DND-41 (cell line): ENCODE measurements at places on chromosomes 13 and 19.

DNA sequence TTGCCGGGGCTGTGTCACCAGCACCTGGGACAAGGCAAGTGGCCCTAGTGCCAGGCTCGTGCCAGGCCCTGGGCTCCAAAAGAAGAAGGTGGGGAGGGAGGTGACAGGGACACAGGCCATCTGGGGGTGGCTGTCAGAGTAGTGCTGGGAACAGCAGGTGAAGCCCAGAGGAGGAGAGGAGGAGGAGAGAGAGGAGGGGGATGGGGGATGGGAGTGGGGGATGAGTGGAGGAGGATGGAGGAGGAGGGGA lies 18.7 kb downstream of the LSM4 start:
- H3K4me3 ChIP-seq: peak overlapping the region; percentile 54
- no peaks in the 10 kb centered on the region for H3K27me3 ChIP-seq
- DNase-seq: no peak
- peak overlapping the region; percentile 94 for H3K27ac ChIP-seq
- H3K4me1 ChIP-seq: peaks cover 40% of the 10 kb centered on the region

- H3K4me1 ChIP-seq: peaks cover 14% of the 10 kb centered on the region
- H3K36me3 ChIP-seq: no peaks in the 10 kb centered on the region
Measured at GRCh38 chr19:14271840-14272239, 65.9 kb upstream of the ADGRL1 start.

GRCh38 chr13:96940961-96941360 lies 53.3 kb downstream of the OXGR1 start:
- no peaks in the 10 kb centered on the region for H3K27me3 ChIP-seq
- no peak for DNase-seq
- H3K27ac ChIP-seq: no peak overlapping the region
- H3K4me1 ChIP-seq: no peaks in the 10 kb centered on the region
- no peaks in the 10 kb centered on the region for H3K36me3 ChIP-seq

DNA sequence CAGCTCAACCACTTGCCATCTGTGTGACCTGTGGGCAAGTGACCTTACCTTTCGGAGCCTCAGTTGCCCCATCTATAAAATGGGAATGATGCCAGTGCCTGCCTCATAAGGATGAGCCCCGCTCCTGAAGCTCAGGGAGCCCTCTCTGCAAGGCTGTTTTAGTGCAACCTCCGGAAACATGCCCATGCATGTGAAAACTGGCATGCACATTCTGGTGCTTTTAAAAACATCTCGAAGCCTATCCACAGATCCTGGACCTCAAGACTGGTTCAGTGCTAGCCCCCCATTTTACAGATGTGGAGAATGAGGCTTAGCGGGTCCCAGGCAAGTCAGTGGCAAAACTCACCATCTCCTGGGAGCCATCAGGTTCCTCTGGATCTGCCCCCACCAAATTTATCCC lies 5.6 kb downstream of the CADM4 start:
- peaks cover 14% of the 10 kb centered on the region for H3K27me3 ChIP-seq
- H3K4me1 ChIP-seq: peaks cover 10% of the 10 kb centered on the region
- H3K27ac ChIP-seq: no peak overlapping the region
- no peaks in the 10 kb centered on the region for H3K36me3 ChIP-seq
- no peak overlapping the region for H3K4me3 ChIP-seq

GRCh38 chr19:15701757-15702533 lies 25.9 kb upstream of the OR10H2 start:
- no peaks in the 10 kb centered on the region for H3K4me1 ChIP-seq
- no peaks in the 10 kb centered on the region for H3K27me3 ChIP-seq
- no peaks in the 10 kb centered on the region for H3K36me3 ChIP-seq
- H3K27ac ChIP-seq: no peak overlapping the region

- peak; percentile 23 for DNase-seq
- peaks cover 7% of the 10 kb centered on the region; the same call in 1 of the 2 replicates for H3K36me3 ChIP-seq
- no peaks in the 10 kb centered on the region for H3K27me3 ChIP-seq
Measured at GRCh38 chr13:98571955-98572662, 4.8 kb downstream of the STK24 start.

DNA sequence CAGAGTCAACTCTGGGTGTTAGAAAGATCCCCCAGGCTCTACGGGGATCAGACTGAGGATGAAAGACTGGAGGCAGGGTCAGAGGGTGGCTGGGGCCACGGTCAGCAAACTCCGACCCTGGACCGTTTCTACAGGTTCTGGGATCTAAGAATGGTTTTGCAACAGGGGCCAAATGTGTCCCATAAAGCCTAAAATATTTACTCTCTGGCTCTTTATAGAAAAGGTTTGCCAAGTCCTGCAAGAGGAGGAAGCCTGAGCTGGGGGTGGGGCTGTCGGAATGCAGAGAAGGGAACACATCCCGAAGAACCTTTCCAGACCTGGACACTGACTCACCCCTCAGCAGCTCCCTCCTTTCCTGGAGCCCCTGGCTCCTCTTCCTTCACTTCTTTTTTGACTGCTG lies 20.7 kb downstream of the LIG1 start:
- no peaks in the 10 kb centered on the region for H3K4me1 ChIP-seq
- DNase-seq: no peak
- H3K36me3 ChIP-seq: peaks cover 95% of the 10 kb centered on the region
- H3K4me3 ChIP-seq: no peak overlapping the region
- H3K27me3 ChIP-seq: no peaks in the 10 kb centered on the region

- no peak overlapping the region for H3K27ac ChIP-seq
- no peak overlapping the region for H3K4me3 ChIP-seq
- no peaks in the 10 kb centered on the region; the same call in 1 of the 2 replicates for H3K4me1 ChIP-seq
- no peaks in the 10 kb centered on the region for H3K27me3 ChIP-seq
- H3K36me3 ChIP-seq: peaks cover 61% of the 10 kb centered on the region
- no peak for DNase-seq
Measured at GRCh38 chr13:37047032-37047431, 12.5 kb downstream of the SUPT20H start.

- H3K27ac ChIP-seq: no peak overlapping the region
- H3K27me3 ChIP-seq: peaks cover 3% of the 10 kb centered on the region
- no peak overlapping the region for H3K4me3 ChIP-seq
- H3K4me1 ChIP-seq: no peaks in the 10 kb centered on the region
Measured at GRCh38 chr13:22080832-22081231, 410.0 kb downstream of the FGF9 start.

GRCh38 chr13:44619651-44620050 lies 43.5 kb upstream of the TSC22D1 start:
- DNase-seq: no peak
- peaks cover 5% of the 10 kb centered on the region for H3K27me3 ChIP-seq
- H3K4me1 ChIP-seq: no peaks in the 10 kb centered on the region
- H3K4me3 ChIP-seq: no peak overlapping the region
- no peak overlapping the region for H3K27ac ChIP-seq

GRCh38 chr19:51473009-51473707 lies 5.2 kb upstream of the CEACAM18 start:
- no peak overlapping the region for H3K4me3 ChIP-seq
- H3K27ac ChIP-seq: no peak overlapping the region
- DNase-seq: peak; percentile 76
- peaks cover 3% of the 10 kb centered on the region for H3K4me1 ChIP-seq
- H3K36me3 ChIP-seq: no peaks in the 10 kb centered on the region

DNA sequence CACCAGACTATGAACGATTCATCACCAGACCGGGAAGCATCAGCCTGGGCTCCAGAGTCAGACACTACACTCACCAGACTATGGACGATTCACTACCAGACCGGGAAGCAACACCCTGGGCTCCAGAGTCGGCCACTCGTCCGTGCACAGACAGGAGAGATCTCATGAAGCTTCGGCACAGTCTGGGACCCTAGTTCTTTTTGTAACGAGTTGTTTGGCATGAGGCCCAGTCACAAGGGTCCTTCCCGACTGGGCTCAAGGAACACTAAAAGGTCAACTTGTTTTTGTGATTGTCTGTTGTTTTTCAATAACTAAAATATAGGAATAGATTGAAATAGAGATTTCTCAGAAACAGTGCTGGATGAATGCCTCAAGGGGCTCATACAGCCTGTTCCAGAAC lies 1141.6 kb upstream of the MIR17HG start:
- DNase-seq: no peak
- no peak overlapping the region for H3K27ac ChIP-seq
- H3K36me3 ChIP-seq: no peaks in the 10 kb centered on the region
- H3K4me1 ChIP-seq: no peaks in the 10 kb centered on the region
- H3K4me3 ChIP-seq: no peak overlapping the region

DNA sequence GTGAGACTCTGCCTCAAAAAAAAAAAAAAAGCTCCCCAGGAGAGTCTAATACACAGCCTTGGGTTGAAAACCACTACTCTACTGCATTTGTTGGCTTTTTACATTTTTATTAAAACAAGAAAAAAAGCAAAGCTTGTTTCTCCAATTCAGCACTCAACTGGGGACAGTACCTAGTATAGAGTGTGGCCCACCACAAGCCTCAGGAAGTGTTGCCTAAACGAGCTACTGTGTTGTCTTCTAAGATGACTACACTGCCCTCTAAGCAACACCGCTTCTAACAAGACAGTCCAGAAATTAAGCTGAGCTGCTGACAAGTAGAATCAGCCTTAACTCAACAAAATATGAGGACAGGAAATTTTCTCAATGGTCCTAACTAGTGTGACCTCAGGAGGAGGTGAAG lies 522.2 kb downstream of the FGF9 start:
- no peaks in the 10 kb centered on the region for H3K4me1 ChIP-seq
- H3K27me3 ChIP-seq: peaks cover 4% of the 10 kb centered on the region
- H3K4me3 ChIP-seq: no peak overlapping the region
- H3K36me3 ChIP-seq: no peaks in the 10 kb centered on the region
- no peak overlapping the region for H3K27ac ChIP-seq

DNA sequence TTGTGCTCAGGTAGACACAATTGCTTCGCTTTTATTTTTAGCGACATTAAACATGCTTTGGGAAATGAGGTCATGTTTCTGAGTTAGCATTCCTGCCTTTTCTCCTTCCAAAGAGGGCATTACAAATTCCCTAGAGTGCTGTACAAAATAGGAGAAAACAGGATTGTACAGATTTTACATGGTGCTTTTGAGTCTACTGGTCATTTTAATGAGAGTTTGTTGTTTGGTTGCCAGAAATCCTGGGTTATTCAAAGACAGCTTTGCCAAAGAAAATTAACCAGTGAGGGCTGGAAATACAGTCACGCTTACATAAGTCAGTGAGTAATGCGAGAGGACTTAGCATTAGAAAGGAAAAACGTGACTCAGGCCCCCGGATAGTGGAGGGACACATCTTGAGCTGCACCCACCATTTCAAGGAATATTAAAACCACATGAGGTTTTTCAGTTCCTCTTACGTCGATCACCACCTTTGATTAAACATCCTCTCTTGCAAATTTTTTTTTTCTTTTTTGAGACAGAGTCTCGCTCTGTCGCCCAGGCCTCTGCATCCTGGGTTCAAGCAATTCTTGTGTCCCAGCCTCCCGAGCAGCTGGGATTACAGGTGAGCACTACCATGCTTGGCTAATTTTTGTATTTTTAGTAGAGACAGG lies 55.4 kb downstream of the SACS start:
- peaks cover 3% of the 10 kb centered on the region for H3K27me3 ChIP-seq
- H3K4me1 ChIP-seq: peaks cover 21% of the 10 kb centered on the region
- peaks cover 9% of the 10 kb centered on the region for H3K36me3 ChIP-seq
- DNase-seq: peak; percentile 12
- H3K4me3 ChIP-seq: no peak overlapping the region

DNA sequence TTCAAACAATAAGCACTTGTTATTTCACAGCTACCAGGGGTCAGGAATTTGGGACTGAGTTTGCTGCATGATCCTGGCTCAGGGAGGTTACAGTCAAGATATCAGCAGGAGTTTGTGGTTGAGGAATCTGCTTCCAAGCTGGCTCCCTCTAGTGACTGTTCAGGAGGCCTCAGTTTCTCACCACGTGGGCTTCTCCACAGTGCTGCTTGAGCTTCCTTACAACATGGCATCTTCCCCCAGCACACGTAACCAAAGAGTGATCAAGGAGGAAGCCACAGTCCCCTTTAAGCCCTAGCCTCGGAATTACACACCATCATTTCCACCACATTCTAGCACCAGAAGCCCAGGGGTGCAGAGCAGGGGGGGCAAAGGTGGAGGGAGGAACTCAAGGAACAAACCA lies 28.8 kb downstream of the CELF5 start:
- no peak for DNase-seq
- no peaks in the 10 kb centered on the region for H3K27me3 ChIP-seq
- no peak overlapping the region for H3K27ac ChIP-seq
- no peaks in the 10 kb centered on the region for H3K4me1 ChIP-seq

DNA sequence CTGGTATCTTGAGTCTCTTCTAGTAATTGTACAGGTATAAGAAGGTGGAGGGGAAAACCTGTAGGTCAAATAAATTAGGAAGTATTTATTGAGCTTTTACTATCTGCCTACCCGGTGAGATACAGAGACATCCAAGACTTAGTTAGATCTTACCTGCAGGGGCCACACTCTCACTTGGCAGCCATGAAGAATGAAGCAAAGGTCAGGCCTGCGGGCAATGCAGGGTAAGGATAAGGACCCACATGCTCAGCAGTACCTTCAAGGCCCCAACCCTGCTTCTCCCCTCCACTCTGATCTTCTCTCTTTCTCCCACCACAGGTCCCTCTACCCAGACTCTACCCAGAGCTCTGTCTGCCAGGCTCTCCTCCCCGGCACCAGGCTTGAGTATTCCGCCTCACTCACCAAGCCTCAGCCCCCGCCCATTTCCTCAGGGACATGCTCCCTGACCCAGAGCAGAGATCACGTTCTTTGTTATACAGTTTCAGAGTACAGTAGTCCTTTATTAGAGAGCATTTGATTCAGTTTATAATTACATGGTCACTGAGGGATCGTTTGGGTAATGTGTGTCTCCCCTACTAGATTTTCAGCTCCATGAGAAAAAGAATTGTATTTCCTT lies 18.9 kb upstream of the CLDN10 start:
- no peaks in the 10 kb centered on the region for H3K36me3 ChIP-seq
- peaks cover 3% of the 10 kb centered on the region for H3K27me3 ChIP-seq
- H3K4me1 ChIP-seq: no peaks in the 10 kb centered on the region
- no peak overlapping the region for H3K27ac ChIP-seq
- no peak overlapping the region for H3K4me3 ChIP-seq

DNA sequence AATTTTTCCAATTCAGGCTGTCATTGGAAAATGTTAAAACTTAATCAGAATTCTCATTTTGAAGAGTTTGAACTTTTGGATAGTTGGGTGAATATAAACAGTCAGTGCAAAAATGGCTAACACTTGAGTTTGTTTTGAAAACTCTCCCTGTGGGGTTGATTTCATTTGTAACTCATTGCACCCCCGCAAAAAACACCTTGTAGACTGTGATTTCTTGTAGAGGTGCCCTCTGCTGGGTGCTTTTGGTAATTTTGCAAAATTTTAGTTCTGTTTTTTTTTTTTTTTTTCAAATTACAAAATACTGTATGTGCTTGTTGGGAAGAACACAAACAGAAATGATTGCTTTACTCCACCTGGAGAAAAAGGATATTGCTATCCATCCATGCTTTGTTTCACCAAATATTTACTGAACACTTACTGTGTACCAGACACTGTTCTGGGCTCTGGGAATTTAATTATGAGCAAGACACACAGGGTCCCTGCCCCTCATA lies 28.2 kb upstream of the GPI start:
- H3K27me3 ChIP-seq: no peaks in the 10 kb centered on the region
- DNase-seq: peak; percentile 48
- H3K4me1 ChIP-seq: no peaks in the 10 kb centered on the region
- peaks cover 34% of the 10 kb centered on the region for H3K36me3 ChIP-seq
- H3K4me3 ChIP-seq: no peak overlapping the region
- H3K27ac ChIP-seq: no peak overlapping the region
